ENCODE measurements at places on chromosomes 5 and 9.

DNA sequence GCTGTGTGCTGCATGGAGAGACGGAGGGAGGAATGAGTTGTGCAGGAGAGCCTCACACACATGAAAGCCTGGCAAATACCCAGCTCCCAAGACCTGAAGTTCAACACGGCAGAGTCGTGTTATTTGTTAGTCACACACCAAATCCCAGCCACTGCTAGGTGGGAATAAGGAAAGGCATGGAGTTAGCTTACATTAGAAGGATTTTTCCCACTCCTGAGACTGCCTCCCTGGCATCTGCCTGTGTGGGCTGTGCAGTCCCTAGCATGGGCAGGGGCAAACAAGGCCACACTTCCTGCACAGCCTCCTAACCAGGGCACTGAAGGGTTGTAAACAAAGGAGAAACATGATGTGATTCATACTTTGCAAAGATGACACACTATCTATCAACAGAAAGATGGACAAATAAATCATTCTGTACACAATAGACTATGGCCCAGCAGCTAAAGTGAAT, 306.8 kb downstream of the SPOCK1 start:
- DNase-seq: no peak

- no peak for DNase-seq
These were observed 277.0 kb downstream of the SMARCA2 start for GRCh38 chr9:2291980-2292704.

DNA sequence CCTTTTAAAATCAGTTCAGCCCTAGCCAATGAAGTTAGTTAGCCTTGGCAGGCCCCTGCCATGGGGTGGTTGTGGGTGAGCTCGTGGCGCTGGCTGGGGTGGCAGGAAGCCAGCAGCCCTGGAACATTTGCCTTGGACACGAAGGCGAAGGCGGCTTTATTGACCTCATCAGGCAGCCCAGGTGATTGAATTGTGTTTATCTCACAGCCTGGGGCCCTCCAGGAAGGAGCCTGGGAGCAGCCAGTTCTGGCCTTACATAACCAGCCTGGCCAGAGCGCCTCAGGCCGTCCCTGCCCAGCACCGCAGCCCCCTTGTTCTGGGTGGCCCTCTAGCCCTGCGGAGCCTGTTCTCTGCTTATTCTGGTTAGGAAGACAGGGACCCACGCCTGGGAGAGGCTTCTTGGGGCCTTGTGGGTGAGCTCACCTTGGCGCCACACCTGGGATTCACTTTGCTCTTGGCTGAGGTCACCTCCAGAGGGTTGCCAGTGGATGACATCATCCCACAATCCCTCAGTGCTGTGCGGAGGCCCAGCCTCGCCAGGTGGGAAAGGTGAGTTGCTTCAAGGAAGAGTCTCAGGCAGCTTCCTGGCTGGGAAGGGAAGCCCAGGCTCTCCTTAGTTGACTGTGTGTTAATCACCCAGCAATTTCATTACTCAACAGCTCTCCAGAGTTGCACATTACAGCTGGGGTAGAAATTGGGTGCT, 54.4 kb upstream of the RPL26L1 start:
- DNase-seq: no peak

DNA sequence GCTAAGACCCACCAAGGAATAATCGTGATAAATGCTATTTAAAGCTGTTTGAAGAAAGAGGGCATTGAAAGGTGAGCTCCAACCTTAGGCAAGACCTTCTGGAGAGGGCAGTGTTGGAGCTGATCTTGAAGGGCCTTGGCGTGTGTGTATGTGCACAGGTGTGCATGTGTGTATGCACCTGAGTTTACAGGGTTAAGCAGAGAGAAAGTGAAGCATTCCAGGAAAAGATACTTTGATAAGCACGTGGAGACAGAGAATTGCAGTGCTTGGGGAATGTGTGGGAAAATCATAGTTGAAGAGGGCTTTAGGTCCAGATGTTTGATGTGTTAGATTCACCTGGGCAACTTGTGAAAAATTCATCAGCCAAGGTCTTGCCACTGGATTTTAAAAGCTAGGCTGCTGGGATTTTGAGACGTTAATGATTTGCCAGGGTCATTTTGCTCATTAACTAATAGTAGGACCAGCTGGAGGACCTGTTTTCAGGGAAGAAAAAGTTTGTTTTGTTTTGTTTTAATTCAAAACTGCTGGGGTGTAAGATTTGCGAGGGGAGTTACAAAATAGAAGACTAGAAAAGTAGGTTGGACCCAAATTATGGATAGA, 78.3 kb upstream of the ANKRD55 start:
- DNase-seq: no peak

- DNase-seq: no peak
These were observed 25.1 kb downstream of the STK10 start for GRCh38 chr5:172162987-172163343.

DNA sequence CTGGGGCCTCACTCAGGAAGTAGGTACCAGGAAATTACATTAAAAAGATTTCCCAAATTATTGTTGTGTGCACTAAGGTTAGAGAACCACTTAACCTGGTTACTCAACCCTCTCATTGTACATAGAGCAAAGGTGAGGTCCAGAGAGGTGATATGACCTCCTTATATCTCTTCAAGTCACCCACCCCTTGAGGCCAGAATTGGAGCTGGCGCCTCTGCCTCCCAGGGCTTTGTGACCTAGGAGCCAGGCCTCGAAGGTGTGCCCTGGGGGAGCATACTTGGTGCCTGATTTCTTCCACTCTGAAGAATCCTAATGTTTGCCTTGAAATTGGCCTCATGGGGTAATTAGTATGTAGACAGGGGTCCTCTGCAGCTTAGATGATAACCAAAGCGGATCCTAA, 95.1 kb upstream of the CTSL start:
- no peak for DNase-seq

DNA sequence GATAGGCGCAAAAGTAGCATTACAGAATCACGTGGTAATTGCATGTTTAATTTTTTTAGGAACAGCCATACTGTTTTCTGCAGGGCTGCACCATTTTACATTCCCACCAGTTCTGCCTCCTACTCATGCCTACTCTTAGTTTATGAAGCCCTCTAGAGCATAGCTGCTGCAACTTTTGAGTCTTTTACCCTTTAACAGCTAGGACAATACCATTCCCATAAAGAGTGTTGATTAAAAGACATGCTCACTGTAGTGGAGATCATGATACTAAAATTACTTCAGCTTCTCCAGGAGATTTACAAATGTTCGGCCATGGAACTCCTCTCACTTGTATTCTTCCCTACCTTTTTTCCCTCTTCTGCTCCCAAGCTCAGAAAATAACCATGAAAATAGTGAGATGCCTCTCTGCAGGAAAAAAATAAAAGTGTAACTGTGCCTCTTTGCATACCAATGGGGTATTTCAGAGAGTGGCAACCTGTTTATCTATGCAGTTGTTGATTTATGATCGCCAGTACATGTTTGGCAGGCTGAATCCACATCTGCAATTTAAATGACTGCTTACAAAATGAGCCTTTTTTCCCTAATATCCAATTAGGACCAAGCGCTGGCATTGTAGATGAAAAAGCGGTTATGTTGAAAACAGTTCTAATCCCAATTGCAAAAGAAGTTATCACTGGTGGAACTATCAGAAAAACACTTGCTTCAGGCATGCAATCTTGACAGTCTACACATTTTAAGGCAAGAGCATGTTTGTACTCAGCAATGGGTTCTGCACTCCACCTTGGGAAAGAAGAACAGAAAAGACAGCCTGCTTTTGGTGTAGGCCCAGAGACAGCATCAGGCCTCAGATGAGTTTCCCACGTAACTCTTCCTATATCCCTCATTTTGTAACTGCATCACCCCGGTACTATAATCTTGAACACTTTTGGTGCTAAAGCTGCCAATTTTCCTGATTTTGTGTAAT, 131.1 kb downstream of the ADAMTSL1 start:
- no peak for DNase-seq

GRCh38 chr5:80082731-80083100, 47.6 kb downstream of the THBS4 start:
- DNase-seq: peak; percentile 35

GRCh38 chr5:45695804-45696156, 400 bp downstream of the HCN1 start:
- no peak for DNase-seq
